ENCODE measurements at places on chromosomes 11 and 22.
A peak's percentile ranks its signal among the peaks of the same experiment; 100 is the strongest.

- no peaks in the 10 kb centered on the region for H3K4me1 ChIP-seq
- no peak for DNase-seq
- no peak overlapping the region for H3K4me3 ChIP-seq
- H3K27me3 ChIP-seq: peaks cover 12% of the 10 kb centered on the region
- H3K27ac ChIP-seq: no peak overlapping the region
- peaks cover 19% of the 10 kb centered on the region for H3K36me3 ChIP-seq
Measured at GRCh38 chr22:48760481-48761390, 1066.9 kb downstream of the BRD1 start.

DNA sequence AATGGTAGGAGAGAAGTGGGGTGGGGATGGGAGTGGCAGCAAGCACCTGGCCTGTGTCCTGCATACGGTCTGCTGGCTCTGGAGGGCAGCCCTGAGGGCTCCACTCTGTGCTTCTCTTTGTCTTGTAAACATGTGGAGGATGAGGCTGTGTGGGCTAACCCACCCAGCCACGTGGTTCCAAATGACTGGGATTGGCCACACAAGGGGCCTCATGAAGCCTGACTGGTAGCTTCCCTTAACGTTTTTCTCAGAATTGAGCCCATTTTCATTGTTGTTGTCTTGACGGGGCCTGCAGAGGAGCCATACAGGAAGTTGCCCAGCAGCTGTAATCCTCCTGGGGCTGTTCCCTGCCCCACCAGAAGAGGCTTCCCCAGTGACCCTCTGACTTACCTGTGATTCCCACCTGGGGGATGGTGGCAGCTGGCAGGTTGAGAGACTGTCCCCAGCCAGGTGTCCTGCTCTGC, 18.0 kb downstream of the DERL3 start:
- H3K27me3 ChIP-seq: peaks cover 13% of the 10 kb centered on the region
- H3K36me3 ChIP-seq: no peaks in the 10 kb centered on the region
- H3K4me3 ChIP-seq: no peak overlapping the region
- no peak overlapping the region for H3K27ac ChIP-seq

DNA sequence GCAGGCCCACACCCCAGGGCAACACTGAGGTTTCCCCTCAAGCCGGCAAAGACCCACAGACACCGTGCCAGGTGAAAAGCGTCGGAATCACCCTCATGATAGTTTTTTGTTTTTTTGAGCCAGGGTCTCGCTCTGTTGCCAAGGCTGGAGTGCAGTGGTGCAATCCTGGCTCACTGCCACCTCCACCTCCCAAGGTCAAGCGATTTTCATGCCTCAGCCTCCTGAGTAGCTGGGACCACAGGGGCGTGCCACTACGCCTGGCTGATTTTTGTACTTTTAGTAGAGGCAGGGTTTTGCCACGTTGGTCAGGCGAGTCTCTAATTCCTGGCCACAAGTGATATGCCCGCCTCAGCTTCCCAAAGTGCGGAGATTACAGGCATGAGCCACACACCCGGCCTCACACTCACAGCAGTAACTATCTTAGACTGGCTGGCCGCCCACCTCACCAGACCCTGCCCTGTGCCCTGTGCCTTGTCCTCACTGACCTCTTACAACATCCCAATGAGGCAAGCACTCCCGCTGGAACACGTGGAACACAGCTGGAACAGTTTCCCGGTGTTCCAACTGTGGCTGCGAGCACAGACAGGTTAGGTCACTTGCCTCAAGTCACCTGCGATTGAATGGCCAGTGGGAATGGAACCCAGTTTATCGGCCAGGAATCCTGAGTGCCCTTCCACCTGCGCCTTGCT, 21.1 kb downstream of the LRRC10B start:
- peak overlapping the region; percentile 56 for H3K27ac ChIP-seq
- peaks cover 43% of the 10 kb centered on the region for H3K4me1 ChIP-seq
- DNase-seq: no peak
- peaks cover 9% of the 10 kb centered on the region for H3K36me3 ChIP-seq
- H3K27me3 ChIP-seq: peaks cover 15% of the 10 kb centered on the region

DNA sequence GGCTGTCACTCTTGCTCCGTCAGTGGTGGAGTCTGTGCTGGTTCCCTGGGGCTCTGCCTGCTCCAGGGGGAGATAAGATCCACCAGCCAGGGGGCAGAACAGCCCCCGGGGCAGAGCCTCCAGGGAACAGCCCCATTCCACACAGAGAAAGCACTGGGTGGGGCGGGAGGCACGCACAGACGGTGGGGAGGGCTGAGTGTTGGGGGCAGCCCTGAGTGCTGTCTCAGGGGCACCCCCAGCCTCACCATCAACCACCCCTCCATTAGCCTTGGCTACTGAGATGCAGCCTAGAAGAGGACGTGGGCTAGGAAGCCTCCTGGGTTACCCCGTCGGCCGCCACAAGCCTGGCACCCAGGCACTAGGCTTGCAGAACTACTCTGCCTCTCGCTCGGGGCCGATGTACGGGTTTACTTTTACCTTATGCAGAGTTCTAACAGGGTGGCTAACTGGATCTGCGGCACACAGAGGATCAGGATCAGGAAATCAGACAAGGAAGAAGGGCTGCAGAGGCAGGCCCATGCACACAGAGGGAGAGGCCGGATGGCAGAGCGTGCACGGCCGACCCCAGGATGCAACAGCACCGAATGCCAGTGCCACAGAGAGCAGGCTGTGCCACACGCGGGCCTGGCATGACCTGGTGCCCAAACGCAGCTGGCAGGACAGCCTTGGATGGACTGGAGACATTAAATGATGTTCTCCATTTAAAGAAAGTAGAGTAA, 140.5 kb downstream of the CTTN start:
- peaks cover 5% of the 10 kb centered on the region for H3K36me3 ChIP-seq
- no peak overlapping the region for H3K4me3 ChIP-seq
- H3K4me1 ChIP-seq: peaks cover 1% of the 10 kb centered on the region
- no peak overlapping the region for H3K27ac ChIP-seq

DNA sequence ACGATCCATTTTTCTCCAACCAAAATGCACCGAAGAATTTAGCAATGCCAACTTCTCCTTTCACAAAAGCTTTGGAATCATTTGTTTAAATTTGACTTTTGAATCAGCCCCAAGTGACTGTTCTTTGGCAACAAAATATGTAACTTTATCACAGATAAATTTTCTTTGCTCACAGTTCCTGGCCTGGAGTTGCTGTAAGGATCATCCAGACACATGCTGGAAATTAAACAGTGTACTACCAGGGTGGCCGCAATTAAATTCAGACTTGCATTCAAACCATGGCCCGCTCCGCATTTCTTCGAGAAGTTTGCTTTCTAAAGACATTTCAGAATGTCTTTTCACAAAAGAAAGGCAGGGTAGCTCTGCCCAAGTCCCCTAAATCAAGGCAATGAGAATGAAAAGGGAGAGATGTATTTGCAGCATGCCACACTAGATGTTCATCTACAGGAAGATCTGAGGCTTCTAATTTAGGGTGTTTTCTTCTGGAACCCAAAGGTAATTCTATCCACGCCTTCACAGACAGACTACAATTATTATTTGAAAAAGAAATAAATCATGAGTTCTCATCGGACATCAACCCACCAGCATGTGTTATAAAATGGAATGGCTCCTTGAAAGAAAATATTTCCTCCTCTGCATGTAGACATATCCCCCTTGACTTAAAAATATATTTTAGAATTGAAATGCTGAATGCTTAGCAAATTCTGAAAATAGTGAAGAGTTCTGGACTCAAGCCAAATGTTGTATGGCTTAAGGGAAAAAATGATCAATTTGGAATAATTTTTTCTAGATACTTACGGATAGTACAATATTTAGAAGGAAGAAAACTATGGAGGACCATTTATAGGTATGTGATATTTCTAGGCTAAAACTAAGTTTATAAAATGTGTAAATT, 189.7 kb upstream of the BLID start:
- no peaks in the 10 kb centered on the region for H3K36me3 ChIP-seq
- H3K4me3 ChIP-seq: no peak overlapping the region
- no peak overlapping the region for H3K27ac ChIP-seq
- no peaks in the 10 kb centered on the region for H3K4me1 ChIP-seq
- no peak for DNase-seq

DNA sequence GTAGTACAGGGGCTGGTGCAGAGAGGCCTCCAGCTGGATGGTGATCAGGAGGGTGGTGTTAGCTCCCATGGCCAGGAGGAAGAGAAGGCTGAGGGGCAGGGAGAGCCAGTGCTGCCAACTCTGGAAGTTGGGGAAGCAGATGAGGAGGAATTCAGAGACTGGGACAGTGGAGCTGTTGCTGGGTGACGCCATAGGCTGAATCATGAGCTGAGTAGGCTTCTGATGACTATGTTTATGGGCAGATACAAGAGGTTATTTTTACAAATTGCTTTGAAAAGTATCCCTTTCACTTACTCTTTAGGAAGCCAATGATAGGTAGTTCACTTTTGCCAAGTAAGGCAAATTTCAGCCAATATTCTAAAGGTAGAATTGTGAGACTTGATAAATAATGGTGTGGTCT, 3.1 kb downstream of the OR56A1 start:
- no peak overlapping the region for H3K4me3 ChIP-seq
- no peaks in the 10 kb centered on the region for H3K36me3 ChIP-seq
- DNase-seq: no peak
- H3K27ac ChIP-seq: no peak overlapping the region
- peaks cover 5% of the 10 kb centered on the region for H3K27me3 ChIP-seq

DNA sequence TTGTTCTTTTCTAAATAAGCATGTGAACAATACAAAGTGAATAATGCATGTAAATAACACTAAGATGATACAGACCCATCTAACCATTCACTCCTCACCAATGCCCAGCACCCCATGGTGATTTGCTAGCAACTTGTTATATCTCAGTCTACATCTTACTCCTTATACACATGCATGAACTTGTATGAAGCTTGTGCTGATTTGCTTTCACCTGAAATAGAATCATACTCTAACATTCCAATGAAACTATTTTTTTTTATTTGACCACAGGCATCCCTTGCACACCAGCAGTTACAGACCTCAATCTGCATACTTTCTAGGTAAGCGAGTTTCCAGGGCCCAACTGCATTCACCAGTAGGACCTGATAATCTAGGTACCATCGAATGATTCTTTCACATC, 873.6 kb downstream of the OPCML start:
- no peak overlapping the region for H3K4me3 ChIP-seq
- no peaks in the 10 kb centered on the region for H3K27me3 ChIP-seq
- no peaks in the 10 kb centered on the region for H3K36me3 ChIP-seq
- no peak overlapping the region for H3K27ac ChIP-seq

DNA sequence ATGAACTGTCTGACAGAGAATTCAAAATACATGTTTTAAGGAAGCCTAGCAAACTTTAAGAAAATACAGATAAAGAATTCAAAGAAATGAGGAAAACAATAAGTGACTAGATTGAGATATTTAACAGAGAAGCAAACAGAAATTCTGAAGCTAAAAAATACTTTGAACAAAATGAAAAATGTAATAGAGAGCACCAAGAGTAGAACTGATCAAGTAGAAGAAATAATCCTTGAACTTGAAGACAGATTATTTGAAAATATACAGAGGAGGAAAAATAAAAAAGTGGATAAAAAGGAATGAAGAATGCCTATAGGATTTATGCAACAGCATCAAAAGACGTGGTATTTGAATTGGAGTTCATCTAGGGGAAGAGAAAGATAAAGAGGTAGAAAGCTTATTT, 101.9 kb upstream of the OR4B1 start:
- H3K36me3 ChIP-seq: peaks cover 14% of the 10 kb centered on the region
- peaks cover 2% of the 10 kb centered on the region for H3K4me1 ChIP-seq
- no peaks in the 10 kb centered on the region for H3K27me3 ChIP-seq
- H3K27ac ChIP-seq: no peak overlapping the region

- H3K27me3 ChIP-seq: no peaks in the 10 kb centered on the region
- DNase-seq: no peak
- H3K4me3 ChIP-seq: no peak overlapping the region
- H3K36me3 ChIP-seq: no peaks in the 10 kb centered on the region
- H3K4me1 ChIP-seq: no peaks in the 10 kb centered on the region
Measured at GRCh38 chr22:22802339-22802970, 85.2 kb upstream of the IGLL5 start.

DNA sequence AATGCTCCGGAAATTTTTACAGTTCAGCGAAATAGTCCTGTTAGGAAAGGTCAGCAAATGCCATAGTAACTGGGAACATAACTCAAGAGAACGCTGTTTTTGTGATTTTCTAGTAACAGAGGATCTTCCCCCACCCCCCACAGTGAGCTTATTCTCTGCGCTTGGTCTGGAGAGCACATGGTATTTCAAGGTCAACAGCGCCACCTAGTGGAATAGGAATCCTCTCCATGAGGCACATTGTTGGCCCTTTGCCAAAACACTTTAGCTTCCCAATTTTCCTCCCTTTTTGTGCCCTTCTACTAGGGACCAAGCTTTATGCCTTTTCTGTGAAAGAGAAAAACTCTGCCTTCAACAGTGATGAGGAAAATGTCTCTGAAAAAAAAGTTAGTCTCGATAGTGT, 13.2 kb upstream of the OR4C12 start:
- no peak overlapping the region for H3K27ac ChIP-seq
- H3K27me3 ChIP-seq: no peaks in the 10 kb centered on the region
- no peak overlapping the region for H3K4me3 ChIP-seq
- H3K36me3 ChIP-seq: no peaks in the 10 kb centered on the region
- peak; percentile 21 for DNase-seq

- DNase-seq: no peak
- peaks cover 2% of the 10 kb centered on the region for H3K4me1 ChIP-seq
- peaks cover 5% of the 10 kb centered on the region for H3K36me3 ChIP-seq
Measured at GRCh38 chr11:6642957-6643356, 12.7 kb downstream of the DCHS1 start.

DNA sequence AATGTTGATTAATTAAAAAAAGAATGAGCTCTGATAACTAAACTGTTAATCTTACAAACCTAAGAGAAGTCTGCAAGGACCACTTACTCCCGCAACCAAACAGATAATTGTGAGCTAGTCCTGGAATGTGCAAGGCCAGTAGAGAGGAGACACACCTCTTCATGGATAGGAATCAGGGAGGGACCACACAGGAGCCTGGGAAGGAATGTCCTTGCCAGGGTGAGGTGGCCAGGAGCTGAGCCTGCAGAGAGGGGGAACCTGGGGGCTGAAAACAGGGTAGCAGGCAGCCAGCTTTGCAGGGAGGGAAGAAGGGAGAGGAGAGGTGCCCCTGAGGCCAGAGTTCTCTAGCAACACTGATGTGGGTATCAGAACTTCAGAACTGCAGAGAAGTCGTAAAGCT, 9.4 kb upstream of the NLRP10 start:
- no peak overlapping the region for H3K27ac ChIP-seq
- no peaks in the 10 kb centered on the region for H3K36me3 ChIP-seq
- no peaks in the 10 kb centered on the region for H3K4me1 ChIP-seq
- H3K27me3 ChIP-seq: no peaks in the 10 kb centered on the region
- no peak for DNase-seq

DNA sequence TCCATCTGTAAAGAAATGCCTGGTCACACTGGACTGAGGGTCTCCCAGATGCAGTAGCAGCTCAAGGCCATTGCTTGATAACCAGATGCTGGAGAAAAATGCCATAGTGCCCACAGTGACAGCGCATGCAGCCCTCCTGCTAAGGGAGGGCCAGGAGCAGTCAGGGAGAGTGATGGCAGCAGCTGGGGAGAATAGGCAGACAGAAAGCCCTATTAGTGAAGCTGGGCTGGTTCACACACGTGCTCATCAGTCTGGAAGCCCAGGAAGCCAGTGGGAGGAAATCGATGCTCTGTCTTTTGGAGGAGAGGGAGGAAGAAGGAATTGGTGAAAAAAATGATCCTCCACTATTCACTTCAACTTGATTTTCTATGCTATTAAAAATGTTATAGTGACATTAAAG, 82.9 kb downstream of the OSBP2 start:
- no peak for DNase-seq
- H3K27me3 ChIP-seq: peaks cover 5% of the 10 kb centered on the region

- H3K27ac ChIP-seq: no peak overlapping the region
- DNase-seq: no peak
- no peak overlapping the region for H3K4me3 ChIP-seq
- H3K36me3 ChIP-seq: no peaks in the 10 kb centered on the region
- H3K4me1 ChIP-seq: peaks cover 2% of the 10 kb centered on the region
Measured at GRCh38 chr11:61453695-61454094, 23.8 kb downstream of the SDHAF2 start.
